Activated CD4-positive, alpha-beta T cell treated with anti-CD3 and anti-CD28 coated beads for 36 hours (primary cell): ENCODE measurements at places on chromosomes 6 and 20. TPM values are rescaled to one million over a fixed set of nuclear protein-coding genes. Genes with fewer than 3 reads are reported as not detected.

- no peak overlapping the region for H3K27ac ChIP-seq
- H3K27me3 ChIP-seq = no peaks in the 10 kb centered on the region
- H3K36me3 ChIP-seq = peaks cover 28% of the 10 kb centered on the region
- DNase-seq = no peak
- H3K4me1 ChIP-seq = peaks cover 16% of the 10 kb centered on the region
- no peak overlapping the region for H3K4me3 ChIP-seq
These were observed 237.5 kb downstream of the ATXN1 start for GRCh38 chr6:16523606-16524379.

GRCh38 chr6:31438222-31438621 lies 34.8 kb downstream of the MICA start:
- H3K4me1 ChIP-seq = peaks cover 5% of the 10 kb centered on the region
- H3K27ac ChIP-seq = no peak overlapping the region
- DNase-seq = no peak
- peaks cover 28% of the 10 kb centered on the region for H3K27me3 ChIP-seq
- H3K36me3 ChIP-seq = peaks cover 5% of the 10 kb centered on the region

DNA sequence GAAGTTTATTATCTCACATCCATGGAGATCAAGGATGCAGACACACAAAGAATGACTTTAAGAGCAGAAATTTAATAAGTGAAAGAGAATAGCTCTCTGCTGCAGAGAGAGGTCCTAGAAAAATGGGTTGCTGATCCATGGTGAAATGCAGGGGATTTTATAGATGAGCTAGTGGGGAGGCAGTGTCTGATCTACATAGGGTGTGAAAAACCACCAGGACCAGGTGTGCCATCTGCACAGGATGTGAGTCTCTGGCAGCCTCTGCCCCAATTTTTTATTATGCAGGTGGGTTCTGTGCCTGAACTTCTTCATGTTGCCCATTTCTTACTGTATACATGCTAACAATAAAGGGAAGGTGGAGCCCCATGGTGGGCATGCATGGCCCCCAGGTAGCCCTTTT lies 19.9 kb upstream of the NANP start:
- peaks cover 5% of the 10 kb centered on the region for H3K4me1 ChIP-seq
- no peak overlapping the region for H3K4me3 ChIP-seq
- peaks cover 16% of the 10 kb centered on the region for H3K36me3 ChIP-seq
- H3K27me3 ChIP-seq = no peaks in the 10 kb centered on the region
- H3K27ac ChIP-seq = no peak overlapping the region

DNA sequence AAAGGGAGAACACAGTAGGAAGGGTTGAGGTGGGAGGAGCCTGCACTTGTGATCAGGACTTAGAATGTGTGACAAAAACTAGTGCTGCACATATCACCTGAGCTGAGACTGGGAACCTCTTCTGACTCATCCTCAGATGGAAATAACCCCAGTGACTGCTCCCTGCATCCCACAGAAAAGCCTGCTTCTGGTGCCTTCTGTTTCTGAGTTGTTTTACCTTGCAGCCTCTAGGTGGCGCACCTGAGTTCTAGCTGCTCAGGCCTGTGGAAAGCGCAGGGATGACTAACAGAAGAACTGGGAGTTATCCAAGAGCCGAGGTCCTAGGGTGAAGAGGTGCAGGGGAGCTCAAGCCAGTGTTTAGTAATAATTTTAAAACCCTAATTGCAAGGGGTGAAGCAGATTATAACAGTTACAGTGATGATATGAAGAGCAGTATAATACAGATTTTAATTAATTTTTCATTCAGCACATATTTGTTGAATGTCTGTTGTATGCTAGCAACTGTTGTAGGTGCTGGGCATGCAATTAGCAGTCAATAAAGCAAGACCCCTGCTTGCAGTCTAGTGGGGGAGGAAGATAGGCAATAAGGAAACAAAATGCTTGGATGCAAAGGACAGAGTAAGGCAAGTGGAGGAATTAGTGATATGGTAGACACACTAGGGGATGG lies 302.5 kb downstream of the DHX35 start:
- H3K36me3 ChIP-seq = no peaks in the 10 kb centered on the region
- peaks cover 2% of the 10 kb centered on the region for H3K4me1 ChIP-seq
- peak; percentile 73 for DNase-seq
- peaks cover 4% of the 10 kb centered on the region for H3K27me3 ChIP-seq
- no peak overlapping the region for H3K4me3 ChIP-seq

DNA sequence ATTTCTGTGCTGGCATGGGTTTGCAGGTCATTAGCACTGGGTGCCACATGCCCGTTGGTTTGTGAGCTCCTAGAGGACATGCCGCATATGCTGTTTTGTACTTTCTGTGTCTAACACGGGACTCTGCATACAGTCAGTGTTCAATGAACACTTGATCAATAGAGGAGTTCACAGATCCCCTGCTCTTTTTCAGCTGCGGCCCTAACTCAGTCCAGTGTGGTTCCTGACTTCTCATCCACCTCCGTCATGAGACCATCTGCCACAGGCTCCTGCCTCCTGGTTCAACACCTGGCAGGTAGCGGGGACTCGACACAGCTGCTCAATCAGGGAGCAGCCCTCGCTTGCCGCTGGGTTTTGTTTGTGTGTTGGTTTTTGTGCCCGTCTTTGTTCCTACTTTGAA lies 13.8 kb upstream of the BMP7 start:
- no peak overlapping the region for H3K4me3 ChIP-seq
- no peaks in the 10 kb centered on the region for H3K4me1 ChIP-seq
- H3K27me3 ChIP-seq = peaks cover 20% of the 10 kb centered on the region
- H3K36me3 ChIP-seq = no peaks in the 10 kb centered on the region
- H3K27ac ChIP-seq = no peak overlapping the region

- no peak for DNase-seq
- peaks cover 2% of the 10 kb centered on the region for H3K4me1 ChIP-seq
- H3K27ac ChIP-seq = no peak overlapping the region
- H3K27me3 ChIP-seq = no peaks in the 10 kb centered on the region
- no peak overlapping the region for H3K4me3 ChIP-seq
These were observed 17.8 kb downstream of the RAB44 start for GRCh38 chr6:36715469-36715868.

GRCh38 chr6:90072501-90072900 lies 178.2 kb downstream of the GJA10 start:
- DNase-seq = peak; percentile 38
- peaks cover 84% of the 10 kb centered on the region for H3K36me3 ChIP-seq
- peak overlapping the region; percentile 58 for H3K4me3 ChIP-seq
- peaks cover 93% of the 10 kb centered on the region for H3K4me1 ChIP-seq
- no peaks in the 10 kb centered on the region for H3K27me3 ChIP-seq
- H3K27ac ChIP-seq = peak overlapping the region; percentile 91

Gene GNMT
- 0.50 TPM for total RNA-seq

DNA sequence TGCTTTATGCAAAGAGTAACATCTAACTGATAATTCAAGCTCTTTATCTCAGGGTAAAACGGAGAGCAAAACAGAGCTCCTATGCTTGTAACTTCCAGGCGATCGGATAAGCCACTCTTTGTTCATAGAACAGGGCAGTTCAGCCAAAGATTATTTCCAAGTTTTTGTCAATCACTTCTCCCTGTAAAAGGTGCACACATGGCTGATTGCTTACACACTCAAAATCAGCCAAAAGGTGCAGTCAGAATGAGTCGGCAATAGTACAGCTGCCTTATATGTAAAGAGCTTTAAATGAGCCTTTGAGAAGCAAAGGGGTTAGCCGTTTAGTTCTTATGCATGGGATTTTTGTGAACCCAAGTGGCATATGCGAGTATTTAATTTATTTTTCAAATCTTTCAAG lies 449.6 kb upstream of the POU3F2 start:
- no peaks in the 10 kb centered on the region for H3K4me1 ChIP-seq
- no peak for DNase-seq
- H3K27me3 ChIP-seq = no peaks in the 10 kb centered on the region
- H3K27ac ChIP-seq = no peak overlapping the region
- H3K4me3 ChIP-seq = no peak overlapping the region

Gene LHFPL5
- not detected for total RNA-seq

Gene TINAG
- not detected for total RNA-seq

DNA sequence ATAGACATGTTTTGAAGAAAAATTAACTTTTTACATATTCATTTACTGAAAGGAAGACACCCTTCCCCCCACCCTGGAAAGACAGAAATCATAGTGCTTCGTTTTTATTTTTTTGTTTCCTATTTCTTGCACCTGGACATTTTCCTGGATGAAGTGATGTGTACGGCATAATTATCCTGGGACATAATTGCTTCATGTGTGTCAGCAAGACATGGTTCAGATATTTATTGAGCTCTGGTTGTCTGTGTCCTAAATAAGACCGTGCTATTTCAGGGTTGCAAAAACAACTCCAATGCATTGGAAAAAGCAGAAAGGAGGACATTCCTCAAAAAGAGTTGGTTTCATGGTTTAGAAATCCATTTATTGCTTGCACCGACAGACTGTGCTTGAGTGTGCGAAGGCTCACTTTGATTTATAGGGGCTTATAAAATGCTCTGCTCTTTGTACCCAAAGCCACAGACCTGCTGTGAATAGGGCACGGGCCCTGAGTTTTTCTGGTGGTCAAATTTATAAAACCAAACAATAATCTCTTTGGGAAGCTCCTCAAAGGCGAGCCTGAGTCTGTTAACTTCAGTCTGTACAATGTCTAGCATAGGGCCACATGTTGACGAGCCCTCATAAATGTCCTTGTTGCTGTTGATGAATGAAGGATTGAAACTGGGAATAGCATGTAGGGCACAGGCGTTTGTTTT lies 179.5 kb downstream of the SOX4 start:
- H3K27ac ChIP-seq = no peak overlapping the region
- H3K36me3 ChIP-seq = no peaks in the 10 kb centered on the region
- peaks cover 3% of the 10 kb centered on the region for H3K27me3 ChIP-seq

GRCh38 chr20:24303393-24304170 lies 165.8 kb upstream of the SYNDIG1 start:
- H3K27ac ChIP-seq = no peak overlapping the region
- peaks cover 2% of the 10 kb centered on the region for H3K27me3 ChIP-seq
- no peak overlapping the region for H3K4me3 ChIP-seq
- no peak for DNase-seq
- no peaks in the 10 kb centered on the region for H3K4me1 ChIP-seq
